ENCODE measurements at places on chromosomes 5 and 9.

GRCh38 chr9:117122102-117122501 lies 292.8 kb downstream of the ASTN2 start:
- DNase-seq: no peak

DNA sequence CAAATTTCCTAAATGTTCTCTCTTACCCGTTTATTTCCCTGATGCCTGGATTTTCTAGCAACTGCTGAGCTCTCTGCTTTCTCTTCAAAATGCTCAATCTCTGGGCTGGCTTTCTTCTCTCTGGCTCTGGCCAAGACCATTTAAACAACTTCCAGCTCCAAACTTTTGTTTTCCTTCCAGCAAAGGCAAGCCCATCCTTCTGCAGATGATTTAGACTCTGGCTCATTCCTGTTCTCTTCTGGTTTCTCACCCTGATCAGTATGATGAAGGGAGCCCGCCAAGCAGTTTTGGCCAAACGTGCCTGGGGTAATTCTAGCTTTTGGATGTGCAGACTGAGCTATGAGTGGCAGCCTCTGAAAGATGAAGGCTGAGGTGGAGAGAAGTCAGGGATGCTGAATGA lies 78.1 kb downstream of the HSPA4 start:
- no peak for DNase-seq

DNA sequence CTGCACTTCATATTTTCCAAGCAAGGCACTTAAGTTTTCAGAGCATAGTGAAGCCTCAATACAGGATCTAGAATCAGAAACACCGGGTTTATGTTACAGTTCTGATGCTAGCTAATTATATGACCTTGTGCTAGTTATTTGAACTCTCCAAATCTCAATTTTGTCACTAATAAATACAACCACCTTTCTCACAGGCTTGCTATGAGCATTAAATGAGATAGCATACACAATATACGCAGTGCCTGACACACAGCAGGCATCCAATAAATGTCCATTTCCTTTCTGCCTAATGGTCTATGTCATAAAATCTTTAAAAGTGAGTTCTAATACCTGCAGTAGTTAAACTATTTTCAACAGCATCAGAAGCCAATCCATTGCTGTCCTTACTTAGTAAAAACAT lies 32.9 kb downstream of the NADK2 start:
- no peak for DNase-seq

- no peak for DNase-seq
Observed at GRCh38 chr5:141489841-141490240, 960 bp downstream of the PCDHGC5 start.

DNA sequence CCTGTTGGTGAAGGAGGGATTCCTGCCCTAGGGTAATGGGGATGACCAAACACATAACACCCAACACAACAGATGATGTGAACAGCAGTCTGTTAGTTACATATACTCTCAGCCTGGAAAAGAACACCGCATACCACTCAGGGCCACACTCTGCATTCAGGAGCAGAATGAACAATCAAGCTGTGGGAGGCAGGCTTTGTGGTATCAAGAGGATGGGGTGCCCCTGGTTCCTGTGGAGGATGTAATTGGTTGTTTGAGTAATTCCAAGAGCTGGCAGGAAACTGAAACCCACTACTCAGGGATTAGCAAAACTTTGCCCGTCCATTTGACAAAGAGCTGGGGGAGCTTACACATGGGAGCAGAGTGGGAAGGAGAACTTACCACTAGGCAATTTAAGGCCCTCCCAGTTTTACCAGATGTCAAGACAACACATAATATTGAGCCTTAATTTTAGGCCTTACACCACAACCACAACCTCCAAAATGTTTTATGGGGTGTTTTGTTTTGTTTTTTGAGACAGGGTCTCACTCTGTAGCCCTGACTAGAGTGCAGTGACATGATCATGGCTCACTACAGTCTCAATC lies 15.6 kb upstream of the PRKAA1 start:
- DNase-seq: no peak

- no peak for DNase-seq
Observed at GRCh38 chr9:122307061-122307460, 42.4 kb downstream of the MRRF start.

DNA sequence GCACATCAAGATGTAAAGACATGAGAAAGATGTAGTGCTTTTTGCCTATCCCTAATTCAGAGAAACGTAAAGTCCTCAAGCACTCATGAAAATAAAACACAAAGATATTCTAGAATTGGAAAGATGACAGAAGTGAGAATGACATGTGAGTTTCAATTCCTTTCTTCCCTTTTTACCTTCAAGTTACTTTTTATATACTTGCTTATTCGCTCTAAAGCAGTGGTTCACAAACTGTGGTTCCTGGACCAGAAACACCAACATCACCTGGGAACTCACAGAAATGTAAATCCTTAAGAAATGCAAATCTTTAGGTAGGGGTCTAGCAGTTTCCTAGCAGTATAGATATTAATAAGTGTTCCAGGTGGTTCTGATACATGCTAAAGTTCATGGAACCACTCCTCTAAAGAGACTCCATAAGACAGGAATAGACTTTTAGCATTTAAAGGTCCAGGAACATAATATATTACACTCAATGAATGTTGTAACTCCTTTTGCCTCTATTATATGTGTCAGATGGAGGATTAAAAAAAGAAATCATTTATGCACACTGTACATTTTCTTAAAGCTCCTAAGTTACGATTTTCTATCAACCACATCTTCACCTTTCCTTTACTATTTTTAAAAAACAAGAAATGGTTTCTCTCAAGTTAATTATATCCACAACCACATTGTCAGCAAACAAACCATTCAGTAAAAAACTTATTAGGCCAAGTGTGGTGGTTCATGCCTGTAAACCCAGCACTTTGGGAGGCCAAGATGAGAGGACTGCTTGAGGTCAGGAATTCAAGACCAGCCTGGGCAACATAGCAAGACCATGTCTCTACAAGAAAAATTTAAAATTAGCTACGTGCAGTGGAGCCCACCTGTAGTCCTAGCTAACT lies 39.9 kb downstream of the ERP44 start:
- no peak for DNase-seq

DNA sequence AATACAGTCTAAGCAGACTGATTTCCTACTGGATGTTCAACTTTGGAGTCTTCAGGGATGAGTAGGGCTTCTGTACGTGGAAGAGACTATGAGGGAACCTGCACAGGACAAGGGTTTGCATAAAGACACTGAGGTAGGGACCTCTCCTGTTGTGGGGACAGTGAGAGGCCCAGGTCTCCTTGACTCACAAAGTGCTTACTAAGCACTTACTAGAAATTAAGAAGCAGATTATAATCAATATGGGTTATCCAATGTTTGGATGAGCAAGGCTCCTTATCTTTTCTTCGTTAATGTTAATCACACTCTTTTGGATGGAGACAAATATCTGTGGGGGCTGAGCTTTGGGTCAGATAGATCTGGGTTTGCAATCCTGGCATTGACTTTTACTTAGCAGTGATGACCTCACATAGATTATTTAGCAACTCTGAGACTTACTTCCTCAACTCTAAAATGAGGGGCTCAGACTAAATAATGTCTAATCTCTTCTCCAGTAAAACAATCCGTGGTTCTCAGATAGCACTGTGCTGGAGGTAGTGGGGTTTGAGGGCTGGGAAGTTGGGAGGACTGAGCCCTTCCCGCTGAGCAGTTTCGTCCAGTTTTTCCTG lies 45.9 kb downstream of the PDCD1LG2 start:
- DNase-seq: no peak

DNA sequence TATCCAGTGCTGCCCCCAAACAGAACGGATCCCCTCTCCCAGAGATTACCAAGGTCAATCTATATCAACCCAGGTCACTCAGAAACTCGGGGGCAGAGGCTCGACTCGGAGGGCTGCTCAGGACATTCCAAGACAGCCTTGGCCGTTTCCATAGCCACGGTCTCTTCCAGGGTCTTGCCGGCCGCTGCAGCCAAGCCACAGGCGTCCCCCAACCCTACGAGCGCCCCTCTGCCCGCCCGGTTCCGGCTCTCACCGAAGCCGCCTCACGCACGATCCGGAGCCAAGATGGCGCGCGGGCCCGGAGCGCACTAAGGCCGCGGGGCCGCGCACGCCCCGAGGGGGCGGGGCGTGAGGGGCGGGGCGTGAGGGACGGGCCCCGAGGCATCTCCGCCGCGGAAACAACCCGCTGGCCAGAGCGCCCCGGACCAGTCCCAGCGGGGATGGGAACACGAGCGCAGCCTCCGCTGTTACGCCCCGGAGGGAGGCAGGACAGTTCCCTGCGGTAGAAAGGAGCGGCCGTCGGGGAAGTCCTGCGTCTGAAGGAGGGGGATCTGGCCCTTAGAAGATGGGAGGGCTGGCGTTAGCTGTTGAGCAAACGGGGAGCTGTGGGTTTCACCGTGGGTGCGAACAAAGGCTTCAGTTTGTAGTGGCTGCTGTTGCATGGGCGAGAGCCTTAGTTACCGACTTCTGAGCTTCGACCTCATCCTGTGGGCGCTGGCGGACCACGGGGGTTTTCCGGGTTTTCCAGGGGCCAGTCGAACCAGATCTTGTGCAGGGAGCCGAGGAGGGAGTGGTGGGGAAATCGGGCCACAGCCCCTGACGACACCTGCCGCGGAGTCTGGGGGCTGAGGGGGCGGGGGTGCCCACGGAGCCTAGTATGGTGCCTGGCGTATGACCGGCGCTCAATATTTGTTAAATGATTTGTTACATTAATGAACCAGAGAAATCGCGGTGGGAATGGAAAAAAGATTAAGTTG lies at the start of gene RPP25L:
TSS of gene RPP25L (minus strand) at position 287 of the 977 bp plus-strand sequence. CDS start 801 bp downstream, outside the sequence.
- peak; percentile 82 for DNase-seq

- DNase-seq: peak; percentile 13
Observed at GRCh38 chr5:178483620-178484019, 106.6 kb downstream of the COL23A1 start.

- no peak for DNase-seq
Observed at GRCh38 chr5:142641711-142642110, 44.2 kb downstream of the FGF1 start.

GRCh38 chr5:100023536-100023935 lies 511.6 kb upstream of the FAM174A start:
- DNase-seq: no peak

- no peak for DNase-seq
Observed at GRCh38 chr5:143402017-143402552, 1.4 kb downstream of the NR3C1 start.

DNA sequence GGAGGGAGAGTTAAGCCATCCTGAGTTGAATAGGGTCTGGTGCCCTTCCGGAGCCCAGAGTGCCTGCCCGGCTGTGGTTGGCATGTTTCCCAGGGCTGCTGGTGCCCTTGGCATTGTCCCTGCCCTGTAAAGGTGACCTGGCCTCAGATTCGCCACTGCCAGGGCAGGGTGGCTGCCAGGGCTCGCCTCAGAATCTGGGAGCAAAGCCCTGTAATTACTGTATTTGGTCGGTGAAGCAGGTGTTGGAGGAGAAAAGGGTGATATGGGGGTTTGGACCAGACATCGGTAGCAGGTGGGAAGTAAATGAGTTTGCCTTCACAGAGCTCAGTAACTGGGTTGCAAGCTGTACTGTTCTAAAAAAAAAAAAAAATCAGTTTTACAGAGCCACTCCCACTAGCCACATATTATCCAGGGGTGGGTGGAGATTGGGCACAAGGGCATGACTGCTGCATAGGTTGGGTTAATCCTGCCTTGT lies 47.6 kb downstream of the RGS3 start:
- no peak for DNase-seq

- no peak for DNase-seq
Observed at GRCh38 chr9:127218818-127219217, 45.8 kb upstream of the GARNL3 start.

DNA sequence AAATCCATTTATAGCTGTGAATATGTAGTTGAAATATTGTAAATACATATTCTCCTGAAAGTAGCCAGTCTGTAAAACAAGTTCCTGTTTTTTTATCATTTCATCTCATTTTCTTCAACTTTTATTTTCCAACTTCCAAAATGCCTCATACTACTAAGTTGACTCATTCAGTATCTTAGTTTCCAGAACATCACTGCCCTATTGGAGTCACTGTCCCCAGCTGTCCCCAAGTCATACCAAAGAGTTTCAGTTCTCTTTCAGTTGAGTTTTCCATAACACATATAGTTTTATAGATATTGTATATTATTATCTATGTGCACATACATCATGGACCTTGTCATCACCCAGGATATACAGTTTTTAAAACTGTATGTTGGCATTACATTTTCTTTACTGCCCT lies 261.7 kb downstream of the CDH12 start:
- DNase-seq: no peak

GRCh38 chr9:127181595-127182190 lies 59.3 kb upstream of the ANGPTL2 start:
- no peak for DNase-seq

DNA sequence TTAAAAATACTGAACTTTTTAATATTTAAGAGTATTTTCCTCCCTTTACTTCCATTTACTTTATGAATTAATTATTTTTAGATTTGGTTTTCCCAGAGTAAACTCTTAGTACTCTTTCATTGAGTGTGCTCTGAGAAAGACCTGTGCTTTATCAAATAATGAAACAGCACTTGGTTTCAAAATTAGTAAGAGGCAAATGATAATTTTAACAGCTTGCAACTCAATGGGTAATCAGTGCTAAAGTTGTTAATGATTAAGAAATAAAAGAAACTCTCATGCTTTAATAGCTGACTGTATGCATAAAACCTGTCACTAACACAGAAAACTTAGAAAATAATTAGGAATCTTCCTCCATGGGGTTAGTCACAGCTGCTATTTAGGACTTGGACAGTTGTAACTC lies 244.4 kb downstream of the RFX3 start:
- no peak for DNase-seq

DNA sequence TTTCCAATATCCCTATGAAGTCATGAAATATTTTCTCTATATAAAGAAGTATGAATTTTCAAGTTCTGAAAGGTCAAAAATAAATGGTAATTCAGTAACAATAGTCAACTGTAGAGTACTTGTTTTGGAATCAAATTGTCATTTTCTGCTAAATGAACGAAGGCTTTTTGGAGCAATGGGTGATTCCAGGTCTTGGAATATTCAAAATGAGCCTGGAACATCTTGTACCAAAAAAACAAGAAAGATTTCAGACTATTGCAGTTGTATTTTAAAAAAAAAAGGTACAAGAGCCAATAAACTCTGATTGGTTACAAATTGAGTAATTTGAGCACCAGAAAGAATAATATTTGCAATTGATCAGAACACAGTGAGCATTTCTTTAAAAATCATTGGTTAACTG lies 730.1 kb downstream of the DTWD2 start:
- no peak for DNase-seq

- no peak for DNase-seq
Observed at GRCh38 chr5:147578228-147579024, 68.6 kb upstream of the DPYSL3 start.

- DNase-seq: no peak
Observed at GRCh38 chr5:132313961-132314432, 19.8 kb downstream of the SLC22A4 start.
